ENCODE measurements at places on chromosomes 13 and 19.
A peak's percentile ranks its signal among the peaks of the same experiment; 100 is the strongest.

DNA sequence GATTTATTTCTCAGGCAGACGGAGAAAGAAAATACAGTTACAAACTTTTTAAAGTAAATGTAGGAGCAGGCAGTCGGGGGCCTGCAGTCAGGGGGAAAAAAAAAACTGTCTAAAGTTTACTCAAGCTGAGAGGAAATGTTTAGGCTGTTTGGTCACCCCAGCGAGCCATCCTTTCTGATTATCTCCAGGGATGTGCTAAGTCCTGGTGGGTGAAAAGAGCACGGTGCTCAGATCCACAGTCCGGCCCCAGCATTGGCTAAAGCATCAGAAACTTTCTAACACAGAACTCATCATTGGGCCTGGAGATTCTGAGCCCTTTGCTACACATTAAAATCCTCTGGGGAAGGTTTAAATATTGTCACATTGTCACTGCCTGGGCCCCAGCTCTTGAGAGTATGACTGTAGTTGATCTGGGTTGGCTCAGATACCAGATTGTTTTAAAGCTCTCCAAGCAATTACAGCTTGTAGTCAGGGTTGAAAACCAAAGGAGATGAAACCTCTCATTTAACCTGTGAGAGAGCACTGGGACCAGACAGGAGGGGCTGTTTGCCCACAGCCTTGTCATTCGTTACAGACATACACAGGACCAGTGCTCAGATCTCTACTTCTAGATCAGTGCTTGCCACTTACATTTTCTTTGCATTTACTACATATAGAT lies 131.1 kb upstream of the HTR2A start:
- DNase-seq = no peak

DNA sequence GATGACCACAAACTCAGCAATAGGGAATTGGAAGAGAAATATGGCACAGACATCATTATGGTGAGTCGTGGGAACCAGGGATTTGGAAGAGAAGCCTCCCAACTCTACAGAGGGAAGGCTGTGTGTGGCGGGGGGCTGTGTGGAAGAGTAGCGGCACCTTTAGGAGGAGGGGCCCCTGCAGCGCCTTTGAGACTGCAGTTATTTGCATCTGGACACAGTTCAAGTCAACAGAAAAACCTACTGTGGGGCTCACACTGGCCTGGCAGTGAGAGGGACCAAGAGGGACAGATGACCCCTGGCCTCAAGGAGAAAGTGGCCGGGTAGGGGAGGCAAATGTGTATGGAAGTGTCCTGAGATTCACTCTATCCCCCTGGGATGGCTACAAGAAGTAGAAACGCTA lies 5.1 kb downstream of the ATP12A start:
- no peak for DNase-seq

DNA sequence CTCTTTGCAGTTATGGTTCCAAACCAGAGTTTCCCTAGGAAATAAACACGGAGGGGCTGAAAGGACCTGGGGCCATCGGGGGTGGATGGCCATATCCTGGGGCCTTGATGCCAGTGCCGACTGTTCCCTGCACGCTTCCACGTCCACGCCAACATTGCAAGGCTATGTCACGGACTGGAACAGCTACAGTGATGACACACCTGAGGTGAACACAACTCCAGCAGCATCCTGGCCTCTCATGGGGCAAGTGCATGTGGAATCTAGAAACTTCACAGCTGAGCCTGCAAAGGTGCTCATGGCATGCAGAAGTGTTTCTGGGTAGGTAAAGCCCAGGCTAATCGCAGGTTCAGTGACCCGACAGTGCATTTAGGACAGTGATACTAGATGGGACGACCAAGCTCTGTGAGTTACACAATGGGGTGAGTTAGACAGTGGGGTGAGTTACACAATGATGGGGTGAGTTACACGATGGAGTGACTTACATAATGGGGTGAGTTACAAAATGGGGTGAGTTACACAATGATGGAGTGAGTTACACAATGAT lies 52.0 kb upstream of the GAS6 start:
- DNase-seq = no peak

DNA sequence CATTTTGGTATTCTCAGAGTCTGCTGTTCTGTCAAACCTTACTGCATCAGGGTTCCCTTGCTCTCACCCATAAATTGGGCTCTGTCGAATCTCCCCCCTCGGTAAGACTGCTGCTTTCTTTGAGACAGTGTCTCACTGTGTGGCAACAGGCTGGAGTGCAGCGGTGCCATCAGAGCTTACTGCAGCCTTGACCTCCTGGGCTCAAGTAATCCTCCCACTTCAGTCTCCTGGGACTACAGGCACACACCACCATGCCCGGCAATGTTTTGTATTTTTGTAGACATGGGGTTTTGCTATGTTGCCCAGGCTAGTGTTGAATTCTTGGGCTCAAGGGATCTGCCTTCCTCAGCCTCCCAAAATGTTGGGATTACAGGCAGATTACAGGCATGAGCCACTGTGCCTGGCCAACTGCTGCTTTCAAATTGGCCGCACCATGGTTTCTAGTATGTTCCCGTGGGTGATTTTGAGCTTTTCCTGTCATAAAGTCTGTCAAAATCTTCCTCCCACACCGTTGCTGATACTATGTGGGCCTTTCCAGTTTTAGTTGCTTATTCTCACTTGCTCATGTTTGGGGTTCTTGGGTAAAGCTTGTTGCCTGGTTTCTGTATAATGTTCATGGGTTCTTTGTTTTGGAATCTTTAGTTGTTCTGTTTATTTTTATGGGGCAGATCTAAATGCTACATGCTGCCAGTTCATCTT lies 10.6 kb downstream of the RFC3 start:
- no peak for DNase-seq

DNA sequence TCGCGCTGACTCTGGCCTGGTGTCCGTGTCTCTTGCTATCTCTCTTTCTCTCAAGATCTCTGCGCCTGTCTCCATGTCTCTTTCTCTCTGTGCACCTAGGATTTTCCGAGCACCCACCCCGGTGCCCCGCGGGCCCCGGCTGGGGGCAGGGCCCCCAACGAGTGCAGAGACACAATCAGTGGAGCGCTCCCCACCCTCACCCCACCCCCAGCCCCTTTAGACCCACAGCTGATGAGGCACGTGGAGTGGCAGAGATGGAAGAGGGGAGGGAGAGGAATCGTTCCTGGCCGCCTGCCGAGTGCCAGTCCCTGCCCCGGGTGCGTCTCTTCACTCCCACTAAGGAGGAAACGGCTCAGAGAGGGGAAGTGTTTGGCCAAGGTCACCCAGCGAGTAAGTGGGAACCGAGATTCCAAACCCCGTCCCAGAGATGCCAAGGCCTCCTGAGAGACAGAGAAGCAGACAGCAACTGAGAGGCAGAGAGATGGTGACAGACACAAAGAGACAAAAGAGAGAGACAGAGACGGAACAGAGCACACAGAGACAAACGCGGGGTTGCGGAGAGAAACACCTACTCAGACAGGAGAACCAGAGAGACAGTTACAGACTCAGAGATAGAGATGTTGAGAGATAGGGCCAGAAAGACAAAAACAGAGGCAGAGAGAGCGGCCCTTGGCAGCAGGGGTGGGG lies 626 bp upstream of the BCL3 start:
- peak; percentile 39 for DNase-seq

DNA sequence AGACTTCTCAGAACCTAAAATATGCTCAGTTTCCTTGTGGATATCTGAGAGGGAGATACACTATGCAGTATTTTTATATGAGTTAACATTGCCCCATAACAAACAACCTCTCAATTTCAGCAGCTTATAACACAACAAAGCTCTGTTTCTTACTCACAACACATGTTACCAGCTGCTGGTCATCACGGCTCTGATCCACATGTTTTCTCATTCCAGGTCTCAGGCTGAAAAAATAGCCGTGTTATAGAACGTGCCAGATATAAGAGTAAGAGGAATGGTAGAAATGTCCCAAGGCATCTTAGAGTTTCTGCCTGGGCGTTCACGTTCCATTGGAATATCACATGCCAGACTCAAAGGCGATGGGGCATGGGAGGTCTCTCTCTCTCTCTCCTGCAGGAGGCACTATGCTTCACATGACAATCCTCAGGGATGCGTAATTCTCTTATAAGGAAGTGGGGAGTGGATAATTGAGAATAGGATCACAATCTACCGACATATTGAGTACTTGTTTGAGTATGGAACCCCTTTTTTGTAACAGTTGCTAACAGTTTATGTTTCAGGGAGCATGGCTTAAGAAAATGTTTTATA lies 246.6 kb downstream of the NHLRC3 start:
- no peak for DNase-seq

DNA sequence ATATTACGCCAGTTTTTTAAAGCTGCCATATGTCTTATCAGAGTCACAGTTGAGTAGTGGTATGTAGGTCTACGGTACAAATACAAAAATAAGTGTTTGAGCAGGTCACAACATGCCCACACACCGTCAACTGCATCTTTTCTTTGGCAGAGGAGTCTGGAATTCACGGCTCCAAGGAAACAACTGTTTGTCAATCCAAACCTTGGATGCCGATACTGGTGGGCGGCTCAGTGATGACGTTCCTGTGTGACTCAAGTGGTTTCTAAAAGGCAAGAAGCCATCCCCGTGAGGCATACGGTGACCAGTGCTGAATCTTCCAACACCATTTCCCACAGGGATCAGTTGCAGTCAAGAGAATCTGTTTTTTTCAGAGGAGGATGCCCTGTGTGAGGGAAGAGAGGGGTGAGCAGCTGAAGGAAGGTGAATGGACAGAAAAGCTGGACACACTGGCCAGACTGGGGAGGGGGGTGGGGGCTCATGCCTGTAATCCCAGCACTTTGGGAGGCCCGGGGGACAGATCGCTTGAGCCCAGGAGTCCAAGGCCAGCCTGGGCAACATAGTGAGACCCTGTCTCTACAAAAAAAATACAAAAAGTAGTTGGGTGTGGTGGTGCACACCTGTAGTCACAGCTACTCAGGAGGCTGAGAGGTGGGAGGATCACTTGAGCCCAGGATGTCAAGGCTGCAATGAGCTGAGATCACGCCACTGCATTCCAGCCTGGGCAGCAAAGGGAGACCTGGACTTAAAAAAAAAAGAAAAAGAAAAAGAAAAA lies 22.8 kb upstream of the CEBPG start:
- DNase-seq = peak; percentile 67

DNA sequence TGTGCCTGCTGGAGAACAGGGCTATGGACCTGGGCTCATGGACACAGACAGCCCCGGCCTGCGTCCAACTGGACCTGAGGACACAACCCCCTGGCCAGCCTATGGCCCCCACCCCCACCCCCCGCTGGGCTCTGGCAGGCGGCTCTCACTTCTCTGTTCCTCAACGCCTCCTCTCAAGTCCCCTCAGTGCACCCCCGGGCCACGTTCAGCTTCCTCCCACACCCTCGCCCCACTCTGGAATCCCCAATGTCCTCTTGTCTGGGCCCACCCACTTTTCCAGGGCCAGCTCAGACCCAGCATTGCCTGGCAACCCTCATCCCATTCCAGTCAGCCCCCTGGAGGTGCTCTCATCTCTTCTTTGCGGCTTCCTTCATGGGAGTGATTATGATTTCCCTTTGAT lies 130.2 kb upstream of the SPACA7 start:
- no peak for DNase-seq

DNA sequence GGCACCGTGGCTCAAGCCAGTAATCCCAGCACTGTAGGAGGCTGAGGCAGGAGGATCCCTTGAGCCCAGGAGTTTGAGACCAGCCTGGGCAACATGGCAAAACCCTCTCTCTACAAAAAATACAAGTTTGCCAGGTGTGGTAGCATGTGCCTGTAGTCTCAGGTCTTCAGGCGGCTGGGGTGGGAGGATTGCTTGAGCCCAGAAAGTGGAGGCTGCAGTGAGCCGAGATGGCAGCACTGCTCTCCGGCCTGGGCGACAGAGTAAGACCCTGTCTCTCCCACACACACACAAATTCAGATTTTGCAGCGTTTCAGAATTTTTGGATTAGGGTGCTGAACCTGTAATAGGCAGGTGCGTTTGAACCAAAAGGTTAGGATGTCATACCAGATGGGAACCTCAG lies 2.2 kb downstream of the RPS11 start:
- DNase-seq = no peak

DNA sequence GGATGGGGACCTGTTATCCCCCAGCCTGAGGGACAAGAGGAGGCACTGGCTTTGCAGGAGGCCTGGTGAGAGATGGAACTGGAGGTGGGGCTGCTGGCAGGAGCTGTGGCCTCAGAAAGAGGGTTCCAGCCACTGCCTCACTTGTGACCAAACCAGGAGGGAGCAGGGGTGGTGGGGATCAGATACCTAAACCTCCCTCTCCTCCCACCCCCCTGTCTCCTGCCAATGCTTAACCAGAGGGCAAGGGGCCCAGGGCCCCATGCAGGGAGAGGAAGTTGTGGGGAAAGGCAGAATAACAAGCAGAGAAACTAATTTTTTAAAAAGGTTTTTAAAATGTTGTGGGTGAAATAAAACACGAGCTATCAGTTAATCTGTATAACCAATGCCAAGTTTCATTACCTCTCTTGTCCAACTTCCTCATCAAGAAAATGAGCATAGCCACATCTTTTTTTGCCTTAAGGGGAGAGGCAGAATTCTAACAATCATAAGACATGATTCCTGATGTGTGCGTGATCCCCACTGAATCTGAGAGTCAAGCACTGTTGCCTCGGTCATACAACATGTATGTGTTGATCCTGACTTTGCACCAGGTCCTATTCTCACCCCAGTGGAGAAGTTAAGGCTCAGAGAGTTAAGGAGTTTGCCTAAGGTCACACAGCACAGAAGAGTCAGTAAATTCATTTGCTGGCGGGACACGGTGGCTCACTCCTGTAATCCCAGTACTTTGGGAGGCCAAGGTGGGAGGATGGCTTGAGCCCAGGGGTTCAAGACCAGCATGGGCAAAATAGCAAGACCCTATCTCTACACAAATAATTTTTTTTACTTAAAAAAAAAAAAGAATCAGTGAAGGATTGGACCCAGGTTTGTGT lies 12.9 kb downstream of the FXYD5 start:
- DNase-seq = no peak

- DNase-seq = no peak
These were observed 24.9 kb upstream of the AMER2 start for GRCh38 chr13:25196971-25197370.

DNA sequence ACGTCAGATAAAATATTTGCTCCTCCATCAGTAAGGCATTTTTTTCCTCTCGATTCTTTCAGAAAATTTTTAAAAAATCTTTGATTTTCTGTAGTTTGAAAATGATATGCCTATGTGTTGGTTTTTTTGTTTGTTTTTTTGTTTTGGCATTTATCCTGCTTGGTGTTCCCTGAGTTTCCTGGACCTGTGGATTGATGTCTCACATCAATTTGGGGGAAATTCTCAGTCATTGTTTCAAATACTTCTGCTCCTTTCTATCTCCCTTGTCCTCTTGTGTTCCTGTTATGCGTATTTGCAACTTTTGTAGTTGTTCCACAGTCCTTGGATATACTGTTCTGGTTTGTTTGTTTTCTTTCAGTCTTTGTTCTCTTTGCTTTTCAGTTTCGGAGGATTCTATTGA lies 18.8 kb upstream of the FLT1 start:
- no peak for DNase-seq

DNA sequence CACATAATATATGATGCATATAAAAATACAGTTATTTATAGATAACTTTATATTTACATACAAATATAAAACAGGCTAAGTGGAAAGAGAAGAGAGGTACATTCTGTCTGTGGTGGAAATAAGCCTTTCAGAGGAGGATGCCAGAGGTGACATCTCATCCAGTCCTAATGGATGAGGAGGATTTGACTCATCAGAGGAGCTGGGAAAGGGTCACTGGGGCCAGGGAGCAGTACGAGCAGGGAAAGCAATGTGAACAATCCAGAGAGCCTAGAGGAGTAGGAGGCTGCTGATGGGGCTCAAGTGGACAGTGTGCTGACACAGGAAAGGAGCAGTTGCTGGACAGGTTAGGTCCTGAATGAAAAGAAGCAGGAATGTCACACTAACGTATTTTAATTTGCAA lies 18.6 kb downstream of the NALCN start:
- DNase-seq = no peak

Data from HTR-8/SVneo (cell line).